AG10803 (cell line): ENCODE measurements at places on chromosomes 5 and 9.

- DNase-seq = peak; percentile 38
Measured at GRCh38 chr9:99867536-99867935, 38.9 kb upstream of the STX17 start.

DNA sequence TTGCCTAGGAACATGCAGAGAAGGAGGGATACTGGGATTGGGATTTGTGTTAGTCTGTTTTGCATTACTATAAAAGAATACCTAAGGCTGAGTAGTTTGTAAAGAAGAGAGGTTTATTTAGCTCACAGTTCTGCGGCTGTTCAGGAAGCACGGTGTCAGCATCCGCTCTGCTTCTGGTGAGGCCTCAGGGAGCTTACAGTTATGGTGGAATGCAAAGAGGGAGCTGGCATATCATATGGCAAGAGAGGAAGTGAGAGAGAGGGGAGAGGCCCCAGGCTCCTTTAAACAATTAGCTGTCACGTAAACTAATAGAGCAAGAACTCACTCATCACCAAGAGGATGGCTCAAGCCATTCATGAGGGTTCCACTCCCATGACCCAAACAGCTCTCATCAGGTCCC is 27.0 kb downstream of the IL12B start:
- DNase-seq = no peak

DNA sequence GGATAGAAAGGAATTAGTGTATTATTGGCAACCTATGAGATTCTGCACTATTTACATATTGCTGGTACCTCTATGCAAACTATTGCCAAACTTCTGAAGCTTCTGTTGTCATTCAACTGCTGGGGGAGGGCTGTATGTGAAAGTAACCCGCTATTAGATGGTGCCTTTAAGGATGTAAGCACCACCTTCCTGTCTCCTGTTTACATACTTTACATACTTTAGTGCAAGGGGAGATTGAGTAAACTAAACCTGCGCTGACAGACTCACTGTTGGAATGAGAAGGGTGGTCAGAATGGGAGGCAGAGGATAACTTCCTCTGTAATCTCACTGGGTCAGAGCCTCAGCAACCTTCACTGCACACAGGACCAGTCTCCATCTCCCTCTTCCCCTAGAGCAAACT is 123.8 kb downstream of the NR3C1 start:
- peak; percentile 40 for DNase-seq

DNA sequence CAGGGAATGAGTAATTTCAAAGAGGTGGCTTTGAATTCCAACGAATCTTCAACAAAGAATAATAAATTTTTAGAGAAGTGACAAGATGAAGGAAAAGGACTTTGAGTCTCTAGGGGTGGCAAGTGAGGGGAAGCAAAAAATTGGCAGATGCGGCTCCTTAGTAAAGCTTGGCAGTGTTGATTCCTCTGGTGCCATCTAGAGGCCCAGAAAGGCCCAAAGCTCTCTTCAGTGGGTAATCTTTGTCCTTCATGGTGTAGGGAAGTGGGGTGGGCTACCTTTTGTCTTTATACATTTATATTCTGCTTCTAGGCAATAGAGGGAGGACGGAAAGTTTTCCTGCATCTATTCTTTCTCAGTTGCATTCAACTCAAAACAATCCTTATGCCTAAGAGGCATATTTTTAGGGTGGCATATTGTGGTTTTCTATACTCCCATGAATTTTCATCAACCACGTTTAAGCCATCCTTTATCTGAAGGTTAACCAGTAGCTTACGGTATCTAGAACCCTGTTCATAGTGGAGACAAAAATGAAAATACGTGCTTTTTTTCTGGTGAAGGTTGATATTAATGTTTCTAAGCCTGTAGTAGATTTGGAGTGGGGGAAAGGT is 17.5 kb upstream of the ROPN1L start:
- peak; percentile 48 for DNase-seq

DNA sequence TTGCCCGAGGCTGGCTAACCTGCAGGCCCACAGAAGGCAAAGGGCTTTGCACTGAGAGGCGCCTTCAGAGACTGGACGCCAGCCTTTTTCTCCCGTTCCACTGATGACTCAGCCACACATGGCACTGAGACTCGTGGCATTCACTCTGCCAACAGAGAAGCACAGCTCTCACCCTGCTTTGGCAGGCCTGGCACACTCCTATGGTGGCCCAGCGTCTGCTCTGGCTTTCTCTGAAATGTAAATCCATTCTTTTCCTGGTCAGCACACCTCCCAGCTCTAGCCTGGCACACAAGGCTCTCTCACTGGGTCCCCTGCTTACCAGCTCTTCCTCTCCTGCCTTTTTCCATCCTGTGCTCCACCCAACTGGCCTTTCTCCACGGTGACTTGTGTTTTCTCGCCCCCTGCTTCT is 5.9 kb upstream of the MELK start:
- DNase-seq = peak; percentile 73

DNA sequence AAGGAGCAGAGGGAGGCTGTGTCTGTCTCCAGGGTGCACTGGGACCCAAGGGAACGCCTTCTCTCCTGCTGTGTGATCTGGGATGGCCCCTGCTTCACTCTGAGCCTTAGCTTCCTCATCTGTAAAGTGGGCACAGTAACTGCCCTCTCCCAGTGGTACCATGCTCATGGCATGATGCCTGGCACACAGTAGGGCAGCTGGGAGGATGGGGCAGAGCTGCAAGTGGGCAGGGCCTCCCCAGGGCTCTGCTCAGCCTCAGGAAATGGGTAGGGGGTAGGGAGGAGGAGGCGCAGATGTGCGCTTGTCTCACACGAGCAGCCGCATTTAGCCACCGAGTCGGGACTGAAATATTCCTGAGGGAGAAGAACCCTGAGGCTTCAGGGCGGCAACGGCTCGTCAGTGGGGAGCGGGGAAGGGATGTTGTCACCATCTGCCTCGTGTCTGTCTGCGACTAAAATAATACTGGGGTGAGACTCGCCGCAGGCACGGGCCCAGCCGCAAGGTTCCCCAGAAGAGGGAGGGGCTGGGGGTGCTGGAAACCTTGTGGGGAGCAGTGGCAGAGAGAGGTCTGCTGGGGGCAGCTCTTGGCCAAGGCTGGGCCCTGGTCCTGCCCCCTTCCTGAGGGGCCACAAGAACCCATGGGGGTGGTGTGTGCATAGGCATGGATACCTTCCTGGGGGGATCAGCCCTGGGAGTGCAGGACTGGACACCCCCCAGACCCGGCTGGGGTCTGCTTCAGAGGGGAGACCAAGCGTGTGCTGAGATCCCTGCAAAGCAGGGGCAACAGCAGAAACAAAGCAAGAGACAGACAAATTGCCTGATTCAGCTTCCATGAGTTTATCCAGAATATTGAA is 55.2 kb upstream of the PSD2 start:
- no peak for DNase-seq

GRCh38 chr9:98995059-98995671 is 51.5 kb downstream of the COL15A1 start:
- DNase-seq = peak; percentile 64

DNA sequence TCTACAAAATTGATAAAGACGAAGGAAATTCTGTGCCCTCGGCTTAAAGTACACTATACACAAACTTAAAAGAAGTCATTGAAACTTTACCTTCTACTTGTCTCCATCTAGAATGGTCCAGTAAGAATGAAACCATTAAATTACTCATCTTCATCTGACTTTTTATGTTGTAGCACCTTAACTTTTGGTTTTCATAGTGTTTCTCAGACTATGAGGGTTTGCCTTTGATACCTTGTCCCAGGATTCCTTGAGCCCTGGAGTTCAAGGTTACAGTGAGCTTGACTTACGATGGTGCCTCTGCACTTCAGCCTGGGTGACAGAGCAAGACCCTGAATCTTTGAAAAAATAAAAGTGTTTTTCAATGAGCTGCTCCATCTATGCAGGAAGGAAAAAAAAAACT is 132.2 kb downstream of the CDC42SE2 start:
- DNase-seq = no peak

DNA sequence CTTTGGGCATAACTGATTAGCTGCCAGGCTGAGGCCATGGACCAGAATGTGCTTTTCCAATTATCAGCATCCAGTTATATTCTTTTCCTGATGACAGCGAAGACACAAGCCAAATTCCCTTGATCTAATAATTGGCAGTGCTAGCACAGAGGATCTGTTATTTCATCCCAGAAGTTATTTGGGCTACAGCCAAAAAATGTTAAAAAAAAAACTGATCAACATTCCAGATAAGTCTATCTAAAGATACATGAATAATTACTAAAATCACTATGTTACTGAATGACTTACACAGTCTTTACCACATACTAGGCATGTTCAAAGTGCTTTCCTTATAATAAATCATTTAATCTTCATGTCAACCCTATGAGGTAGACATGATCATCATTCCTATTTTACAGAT is 13.5 kb upstream of the PDZD2 start:
- DNase-seq = no peak

DNA sequence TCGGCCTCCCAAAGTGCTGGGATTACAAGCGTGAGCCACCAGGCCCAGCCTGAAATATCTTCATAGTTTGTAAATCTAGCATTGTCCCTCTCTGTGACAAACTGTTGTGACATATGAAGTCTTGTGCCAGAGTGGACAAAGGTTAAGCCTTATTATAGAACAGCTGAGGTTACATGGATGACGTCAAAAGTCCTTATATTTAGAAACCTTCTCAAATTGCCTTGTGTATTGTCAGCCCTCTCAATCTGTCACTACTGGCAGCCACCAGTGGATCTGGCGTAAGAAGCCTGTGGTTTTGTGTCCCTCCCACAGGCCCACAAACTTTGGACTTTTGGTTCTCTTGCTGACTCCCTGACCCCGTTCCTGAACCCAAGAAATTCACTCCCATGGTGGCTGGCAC is 79.4 kb upstream of the CCDC112 start:
- peak; percentile 66 for DNase-seq

- no peak for DNase-seq
Measured at GRCh38 chr5:53200306-53200705, 90.7 kb upstream of the MOCS2 start.

- no peak for DNase-seq
Measured at GRCh38 chr9:32399110-32399815, 14.8 kb downstream of the ACO1 start.

DNA sequence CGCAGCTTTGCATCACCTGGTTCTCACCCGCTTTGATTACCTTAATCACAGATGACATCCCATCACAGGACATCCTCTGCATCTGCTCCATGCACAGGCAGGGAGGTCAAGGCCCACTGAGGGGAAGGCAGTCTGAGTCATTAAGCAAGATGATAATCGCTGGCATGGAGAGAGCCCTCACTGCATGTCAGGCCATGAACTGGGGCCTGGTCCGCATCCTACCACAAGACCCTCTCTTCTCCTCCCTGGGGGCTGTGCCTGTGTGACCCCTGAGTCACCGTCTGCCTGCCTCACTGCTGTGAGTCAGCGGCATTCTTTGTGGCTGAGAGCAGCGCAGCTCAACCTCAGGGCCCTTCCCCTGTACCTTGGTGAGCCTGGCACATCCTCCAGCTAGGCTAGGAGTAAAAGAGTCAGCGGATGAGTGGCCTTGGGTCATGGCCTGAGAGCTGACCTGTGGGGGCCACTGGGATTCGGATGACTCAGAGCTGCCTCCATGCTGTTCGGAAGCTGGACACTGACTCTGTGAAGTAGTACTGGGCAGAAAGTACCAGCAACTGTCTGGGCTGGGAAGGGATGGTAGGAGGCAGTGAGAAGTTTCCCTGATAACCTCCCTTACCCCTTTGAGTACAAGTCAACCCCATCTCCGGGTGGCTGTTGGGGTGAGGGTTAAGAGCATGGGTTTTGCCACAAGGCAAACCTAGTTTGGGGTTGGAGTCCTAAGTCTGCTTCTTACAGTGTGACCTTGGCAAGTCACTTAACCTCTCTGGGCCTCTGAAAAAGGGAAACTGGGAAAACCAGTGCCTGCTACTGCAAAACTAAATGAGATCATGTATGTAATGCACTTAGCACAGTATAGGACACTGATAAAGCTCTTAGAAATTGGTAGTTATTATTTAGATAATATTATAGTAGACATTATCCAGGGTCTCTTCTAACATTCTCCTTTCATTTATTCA is 14.6 kb upstream of the ARSI start:
- DNase-seq = peak; percentile 85

DNA sequence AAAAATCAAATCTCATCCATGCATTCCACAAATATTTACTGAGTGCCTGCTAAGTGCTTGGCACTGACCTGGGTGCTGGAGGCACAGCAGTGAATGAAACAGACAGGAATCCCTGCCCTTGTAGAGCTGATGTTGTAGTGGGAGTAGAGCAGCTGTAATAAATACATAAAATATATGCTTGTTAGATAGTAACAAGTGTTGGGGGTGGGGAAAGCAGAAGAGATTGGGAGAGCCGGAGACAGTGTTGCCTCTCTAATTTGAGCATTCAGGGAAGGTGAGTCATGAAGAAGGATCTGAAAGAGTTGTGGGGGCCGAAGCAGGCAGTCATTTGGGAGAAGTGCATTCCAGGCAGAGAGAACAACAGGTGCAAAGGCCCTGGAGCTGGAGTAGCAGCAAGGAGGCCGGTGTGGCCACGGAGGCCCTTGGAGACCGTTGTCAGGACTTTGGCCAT is 97.9 kb downstream of the ZNF618 start:
- peak; percentile 69 for DNase-seq

DNA sequence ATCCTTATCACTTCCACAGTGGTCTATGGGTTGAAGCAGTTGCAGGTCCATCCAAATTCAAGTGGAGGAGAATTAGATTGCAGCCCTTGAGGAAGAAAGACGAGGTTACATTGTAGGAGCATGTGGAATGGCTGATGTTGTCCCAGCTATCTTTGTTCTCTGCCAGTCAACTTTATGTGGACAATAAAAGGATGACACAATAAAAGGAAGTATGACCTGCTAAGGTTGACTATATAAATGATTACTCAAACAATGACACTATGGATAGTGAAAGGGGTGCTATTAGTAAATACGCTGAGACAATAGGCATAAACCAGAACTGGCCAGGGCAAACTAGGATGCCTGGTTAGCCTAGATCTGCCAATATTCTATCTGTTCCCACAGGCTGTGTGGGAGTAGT is 12.8 kb upstream of the ZNF618 start:
- no peak for DNase-seq

DNA sequence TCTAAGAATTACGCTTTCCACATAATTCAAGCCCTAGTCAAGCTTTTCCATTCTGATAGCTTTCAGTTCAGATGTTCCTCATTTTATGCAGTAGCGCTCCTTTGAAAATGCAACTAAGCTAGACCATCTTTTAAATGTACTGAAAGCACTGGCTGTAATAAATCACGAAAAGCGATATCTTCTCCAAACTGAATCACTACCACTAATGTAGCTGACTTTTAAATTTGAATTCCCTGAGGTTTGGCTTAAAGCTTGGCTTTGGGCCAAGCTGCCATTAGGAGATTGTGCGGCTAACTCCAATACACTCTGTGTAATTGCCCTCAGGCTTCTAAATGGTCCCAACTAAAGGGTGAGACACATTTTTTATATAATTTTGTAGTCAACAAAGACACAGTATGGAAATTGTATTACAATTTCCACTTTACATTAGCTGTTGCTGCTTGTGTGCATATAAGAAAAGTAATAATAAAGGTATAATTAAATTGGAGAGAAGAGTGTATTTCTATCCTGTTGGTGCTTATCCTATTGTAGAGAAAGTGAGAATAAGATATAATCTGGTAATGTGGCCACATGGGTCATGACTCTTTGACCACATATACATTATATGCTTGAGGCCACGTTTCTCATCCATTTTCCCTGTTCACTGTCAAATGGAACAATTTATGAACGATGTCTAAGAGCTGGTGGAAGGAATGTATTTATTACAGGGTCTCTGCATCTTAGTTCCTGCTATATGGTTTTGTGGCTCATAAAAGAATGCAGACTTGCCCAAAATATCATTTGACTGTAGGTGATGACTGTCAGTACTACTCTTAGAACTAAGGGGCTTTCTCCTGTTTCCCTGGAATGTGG is 118.7 kb upstream of the TAF11L2 start:
- DNase-seq = no peak
